ENCODE measurements at places on chromosomes 1 and 21.

- DNase-seq = no peak
These were observed 547.2 kb downstream of the PLPP3 start for GRCh38 chr1:56032096-56032676.

DNA sequence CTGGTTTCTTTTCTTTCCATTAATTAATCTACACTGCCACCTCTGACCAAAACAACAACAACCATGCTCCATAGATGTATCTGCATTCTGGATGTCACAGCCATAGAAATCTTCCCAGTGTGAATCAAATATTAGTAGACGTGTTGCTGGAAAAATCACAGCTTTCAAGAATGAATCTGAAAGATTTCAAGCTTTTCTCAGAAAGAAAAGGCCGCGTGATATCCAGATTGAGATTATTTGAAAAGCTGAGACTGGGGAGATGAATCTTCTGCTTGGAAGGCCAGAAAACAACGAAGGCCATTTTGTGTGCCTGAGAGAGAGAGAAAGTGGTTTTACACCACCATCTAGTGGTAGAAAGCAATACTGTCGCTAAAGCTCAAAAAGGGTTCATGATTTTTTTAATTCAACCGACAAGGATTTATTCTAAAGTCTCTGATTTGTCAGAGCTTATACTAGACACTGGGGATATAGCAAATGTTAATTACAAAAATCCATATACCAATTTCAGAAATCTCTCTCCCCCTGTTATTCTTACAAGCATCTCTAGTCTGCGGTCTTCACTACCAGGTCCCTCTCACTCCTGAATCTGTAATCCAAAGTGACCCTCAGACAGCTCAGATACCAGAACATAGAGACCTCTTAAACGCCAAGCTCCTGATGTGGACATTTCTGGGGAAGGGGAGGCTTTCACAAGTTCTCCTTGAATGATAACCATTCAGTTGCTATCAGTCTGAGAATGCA, 87.5 kb upstream of the SGIP1 start:
- DNase-seq = no peak

DNA sequence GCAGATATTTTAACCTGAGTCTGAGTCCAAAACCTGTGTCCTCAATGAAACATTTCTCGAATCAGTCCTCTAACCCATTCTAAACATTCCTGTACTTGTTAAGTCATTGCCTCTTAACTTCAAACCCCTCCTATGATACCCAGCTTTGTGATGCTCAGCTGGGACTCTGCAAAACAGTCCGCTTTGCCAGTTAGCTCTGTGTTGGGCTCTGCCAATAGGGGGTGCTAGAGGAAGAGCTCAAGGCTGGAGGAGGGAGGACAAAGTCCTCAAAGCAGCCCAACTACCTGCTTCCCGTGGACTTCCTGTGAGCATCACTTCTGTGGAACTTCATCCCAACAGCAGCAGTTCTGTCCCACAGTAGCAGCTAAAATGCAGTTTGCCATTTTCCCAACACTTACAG, 38.1 kb upstream of the SYT14 start:
- DNase-seq = no peak

DNA sequence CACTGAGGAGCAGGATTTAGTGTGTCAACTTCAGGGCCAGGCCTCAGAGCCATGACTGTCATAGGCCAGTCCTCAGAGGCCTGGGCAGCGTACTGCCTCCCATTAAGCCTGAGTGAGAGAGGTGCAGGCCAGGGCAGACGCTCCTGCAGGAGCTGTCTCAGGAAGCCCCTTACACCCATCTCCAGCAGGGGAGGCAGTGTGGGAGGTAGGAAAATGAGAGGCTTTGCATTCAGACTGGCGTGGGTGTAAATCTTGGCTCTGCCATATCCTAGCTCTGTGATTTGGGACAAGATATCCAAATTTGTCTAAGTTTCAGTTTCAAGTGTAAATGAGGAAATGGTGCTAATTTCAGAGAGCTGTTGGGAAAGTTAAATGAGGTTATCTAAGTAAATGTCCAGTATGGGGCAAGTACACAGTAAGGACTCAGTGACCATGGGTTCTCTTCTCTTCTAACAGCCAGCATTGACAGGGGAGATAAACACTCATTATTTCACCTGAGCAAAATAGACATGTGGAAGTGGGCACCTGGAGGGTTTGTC, 184.1 kb downstream of the ZSCAN20 start:
- DNase-seq = no peak

GRCh38 chr1:19353596-19353995, 41.5 kb downstream of the SLC66A1 start:
- no peak for DNase-seq

- DNase-seq = peak; percentile 11
These were observed 14.4 kb downstream of the TMPRSS3 start for GRCh38 chr21:42381347-42381984.

DNA sequence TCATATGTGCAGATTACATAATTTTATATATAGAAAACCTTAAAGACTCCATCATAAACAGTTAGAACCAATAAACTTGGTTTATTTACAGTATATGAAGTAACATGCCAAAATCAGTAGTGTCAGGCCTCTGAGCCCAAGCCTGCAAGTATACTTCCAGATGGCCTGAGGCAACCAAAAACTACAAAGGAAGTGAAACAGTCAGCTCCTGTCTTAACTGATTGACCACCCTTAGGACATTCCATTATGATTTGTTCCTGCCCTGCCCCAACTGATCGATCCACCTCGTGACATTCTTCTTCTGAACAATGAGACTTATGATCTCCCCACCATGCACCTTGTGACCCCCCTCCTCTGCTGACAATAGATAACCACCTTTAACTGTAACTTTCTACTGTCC, 630.3 kb downstream of the AMY1C start:
- DNase-seq = no peak

GRCh38 chr1:27520651-27521050, 30.7 kb upstream of the WASF2 start:
- no peak for DNase-seq

DNA sequence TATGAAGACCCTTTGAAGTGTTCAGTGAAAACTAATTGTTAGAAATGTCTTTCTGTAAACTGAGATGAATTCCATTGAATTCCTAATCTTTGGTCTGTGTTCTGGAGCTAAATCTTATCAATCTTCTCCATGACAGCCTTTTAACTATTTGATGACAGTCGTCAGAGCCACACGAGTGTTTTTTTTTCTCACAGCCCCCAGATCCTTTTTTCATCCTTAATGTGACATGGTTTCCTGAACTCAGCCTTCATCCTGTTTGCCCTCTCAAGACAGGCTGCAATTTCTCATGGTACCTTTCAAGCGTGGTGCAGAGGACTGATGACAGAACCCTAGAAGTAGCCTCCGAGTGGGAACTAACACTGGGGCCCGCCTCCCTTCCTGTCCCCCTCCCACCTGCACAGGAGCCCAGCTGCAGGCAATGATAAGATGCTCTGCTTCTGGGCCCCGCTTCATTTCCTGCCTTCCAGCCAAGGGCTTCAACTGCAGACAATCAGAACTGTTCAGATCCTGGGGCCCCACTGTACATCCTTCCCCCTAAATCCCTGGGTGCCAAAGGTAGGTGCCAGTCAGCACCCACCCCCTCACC, 114.6 kb upstream of the VAV3 start:
- peak; percentile 2 for DNase-seq

DNA sequence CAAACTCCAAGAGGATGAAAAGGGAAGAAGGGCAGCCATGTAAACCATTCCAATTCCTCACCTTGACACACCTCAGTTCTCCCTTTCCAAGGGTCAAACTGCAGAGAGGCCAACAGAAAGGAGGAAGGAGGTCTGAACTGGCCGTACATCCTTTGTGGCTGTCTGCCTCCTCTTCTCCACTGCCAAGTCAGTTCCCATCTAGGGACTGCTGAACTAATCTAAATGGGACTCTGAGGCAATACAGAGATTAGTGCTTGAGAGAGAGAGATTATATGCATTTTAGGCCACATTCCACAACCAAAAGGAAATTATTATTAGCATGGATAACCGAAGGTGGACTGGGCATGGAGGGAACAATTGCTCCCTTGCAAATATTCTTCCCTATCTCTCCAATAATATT, 2.7 kb downstream of the ARHGEF11 start:
- DNase-seq = no peak

- DNase-seq = no peak
These were observed 11.8 kb upstream of the SRM start for GRCh38 chr1:11071463-11072215.

- DNase-seq = no peak
These were observed 1470.7 kb downstream of the NCAM2 start for GRCh38 chr21:22468893-22469292.

GRCh38 chr1:44909901-44910544, 67.0 kb upstream of the PTCH2 start:
- DNase-seq = no peak

GRCh38 chr21:44466351-44466954, 11.1 kb downstream of the LRRC3 start:
- DNase-seq = no peak

DNA sequence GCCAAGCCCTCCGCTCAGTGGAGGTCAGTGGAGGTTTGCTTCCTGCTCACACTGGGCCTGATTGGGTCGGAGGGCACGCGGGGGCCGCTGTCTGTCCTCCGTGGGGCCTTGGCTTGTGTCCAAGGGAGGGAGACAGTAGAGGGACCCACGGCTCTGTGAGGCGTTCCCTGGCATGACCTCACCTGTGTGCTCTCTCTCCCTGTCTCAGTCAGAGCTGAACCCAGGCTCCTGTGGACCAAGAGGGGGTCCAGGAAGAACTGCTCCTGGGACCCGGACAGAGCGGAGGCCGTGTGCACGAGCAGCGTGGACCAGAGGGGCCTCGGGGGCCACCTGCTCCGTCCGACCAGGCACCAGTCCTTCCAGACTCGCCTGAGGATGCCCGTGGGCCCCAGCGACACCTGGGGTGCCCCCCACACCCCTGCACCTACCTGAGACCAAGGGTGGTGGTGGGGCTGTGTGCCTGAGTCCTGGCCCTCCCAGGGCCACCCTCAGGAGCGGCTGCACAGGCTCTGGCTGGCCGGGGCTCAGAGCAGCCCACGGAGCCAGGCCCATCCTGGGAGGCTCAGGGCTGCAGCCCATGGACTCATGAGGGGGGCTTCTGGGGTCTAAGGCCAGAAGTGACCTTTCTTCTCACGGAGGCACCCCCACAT, 13.3 kb upstream of the TTLL10 start:
- no peak for DNase-seq

- no peak for DNase-seq
These were observed 8.4 kb downstream of the ERO1B start for GRCh38 chr1:236273358-236273757.

DNA sequence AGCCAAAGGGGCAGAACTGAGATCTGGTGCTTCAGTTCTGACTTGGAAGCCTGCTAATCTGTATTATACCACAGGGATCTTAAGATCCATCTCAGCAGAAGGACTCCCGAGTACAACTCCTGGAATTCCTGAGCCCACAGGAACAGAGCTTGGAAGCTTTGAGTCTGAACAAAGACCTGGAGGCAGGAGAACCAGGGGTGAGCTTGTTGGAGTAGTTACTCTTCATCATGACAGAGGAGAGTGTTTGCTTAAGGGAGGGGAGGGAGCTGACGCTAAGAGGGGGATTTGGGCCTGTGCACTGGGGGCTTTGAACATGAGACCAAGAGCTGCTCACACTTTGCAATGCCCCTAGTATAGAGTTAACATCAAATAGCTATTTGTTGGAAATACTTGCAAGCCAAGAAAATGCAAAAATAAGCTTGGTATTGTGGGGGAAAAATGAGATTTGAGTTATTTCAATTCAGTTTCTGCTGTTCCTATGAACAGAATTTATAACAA, 41.1 kb upstream of the TRABD2B start:
- no peak for DNase-seq

Data from stimulated activated CD8-positive, alpha-beta memory T cell treated with anti-CD3 and anti-CD28 coated beads, Interleukin-7, amount 100 ng/mL, for 1 hour (primary cell).